ENCODE measurements at places on chromosomes 11 and 22.

DNA sequence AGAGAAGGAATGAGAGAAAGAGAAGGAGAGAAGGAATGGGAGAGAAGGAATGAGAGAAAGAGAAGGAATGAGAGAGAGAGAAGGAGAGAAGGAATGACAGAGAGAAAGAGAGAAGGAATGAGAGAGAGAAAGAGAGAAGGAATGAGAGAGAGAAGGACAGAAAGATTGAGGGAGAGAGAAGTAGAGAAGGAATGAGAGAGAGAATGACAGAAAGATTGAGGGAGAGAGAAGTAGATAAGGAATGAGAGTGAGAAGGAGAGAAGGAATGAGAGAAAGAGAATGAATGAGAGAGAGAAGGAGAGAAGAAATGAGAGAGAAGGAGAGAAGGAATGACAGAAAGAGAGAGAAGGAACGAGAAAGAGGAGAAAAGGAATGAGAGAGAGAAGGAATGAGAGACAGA lies 34.1 kb upstream of the APOL5 start:
- DNase-seq = no peak

GRCh38 chr11:48024635-48025071 lies 44.3 kb downstream of the PTPRJ start:
- DNase-seq = no peak

GRCh38 chr22:41181349-41182241 lies 23.5 kb upstream of the L3MBTL2 start:
- peak; percentile 47 for DNase-seq

- DNase-seq = no peak
Measured at GRCh38 chr11:49213026-49213560, 4.7 kb upstream of the FOLH1 start.

DNA sequence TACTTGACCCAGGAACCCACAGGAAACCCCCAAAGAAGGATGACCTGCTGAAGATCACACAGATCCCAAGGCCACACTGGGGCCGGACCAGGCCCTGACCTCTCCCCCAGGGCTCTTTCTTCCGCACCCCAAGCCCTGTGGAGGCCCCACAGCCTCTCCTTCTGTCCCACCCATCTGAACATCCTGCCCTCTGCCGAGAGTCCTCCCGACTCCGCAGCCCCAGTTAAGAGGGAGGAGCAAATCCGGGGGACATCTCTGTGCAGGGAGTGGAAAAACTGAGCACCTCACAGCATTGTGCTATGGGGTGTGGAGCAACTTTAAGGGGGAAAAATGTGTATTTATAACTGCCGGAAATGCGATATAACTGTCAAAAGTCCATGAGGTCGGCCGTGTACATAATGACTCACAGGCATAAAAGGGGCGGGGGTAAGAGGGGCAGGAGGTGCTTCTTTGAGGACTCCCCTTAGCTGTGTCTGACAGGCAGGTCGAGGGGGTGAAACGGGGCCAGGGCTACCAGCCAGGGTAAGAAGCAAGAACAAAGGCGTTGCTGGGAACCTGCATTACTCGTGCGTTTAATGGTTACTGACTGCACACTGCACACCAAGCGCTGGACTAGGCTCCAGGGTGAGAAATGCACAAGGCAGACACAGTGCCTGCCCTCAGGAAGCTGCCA lies 57.2 kb downstream of the WNT11 start:
- DNase-seq = no peak

DNA sequence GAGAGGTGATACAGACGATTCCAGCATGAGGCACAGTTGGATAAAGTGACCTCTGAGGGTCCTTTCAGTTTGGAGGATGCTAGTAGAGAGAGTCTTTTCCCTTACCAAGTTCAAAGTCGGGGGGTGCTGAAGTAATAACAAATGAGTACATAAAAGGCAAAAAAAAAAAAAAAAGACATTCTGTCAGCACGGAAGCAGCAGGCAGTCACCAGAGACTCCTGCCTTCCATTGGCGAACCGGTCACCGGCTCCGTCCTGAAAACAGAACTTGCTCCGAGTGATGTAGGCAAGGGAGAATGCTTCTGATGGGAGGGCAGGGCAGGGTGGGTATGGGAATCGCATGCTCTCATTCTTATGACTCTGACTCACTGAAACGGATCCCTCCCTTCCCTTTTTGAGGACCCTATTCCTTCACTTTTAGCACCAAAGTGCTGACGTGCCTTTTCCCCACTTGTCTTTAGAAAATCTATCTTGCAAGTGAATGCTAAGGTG lies 65.9 kb downstream of the PRR5L start:
- DNase-seq = no peak

DNA sequence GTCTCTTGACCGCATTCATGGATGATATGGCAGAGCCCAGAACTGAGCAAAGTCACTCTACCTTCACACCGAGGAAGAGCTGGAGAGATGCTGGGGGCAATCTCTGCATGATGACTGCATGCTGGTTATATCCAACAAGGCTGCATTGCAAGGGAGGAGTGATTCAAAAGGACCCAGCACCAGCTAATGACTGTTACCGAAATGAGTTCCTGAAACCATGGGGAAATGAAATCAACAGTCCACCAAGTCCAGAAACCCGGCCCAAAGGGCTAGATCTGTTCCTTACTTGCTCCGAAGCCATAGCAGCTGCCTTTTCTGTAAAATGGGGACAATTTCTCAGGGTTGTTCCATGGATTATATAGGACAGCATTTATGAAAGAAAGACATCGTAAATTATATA lies 1.2 kb upstream of the SMIM35 start:
- no peak for DNase-seq

GRCh38 chr22:46348099-46348695 lies 12.7 kb downstream of the TRMU start:
- DNase-seq = no peak

DNA sequence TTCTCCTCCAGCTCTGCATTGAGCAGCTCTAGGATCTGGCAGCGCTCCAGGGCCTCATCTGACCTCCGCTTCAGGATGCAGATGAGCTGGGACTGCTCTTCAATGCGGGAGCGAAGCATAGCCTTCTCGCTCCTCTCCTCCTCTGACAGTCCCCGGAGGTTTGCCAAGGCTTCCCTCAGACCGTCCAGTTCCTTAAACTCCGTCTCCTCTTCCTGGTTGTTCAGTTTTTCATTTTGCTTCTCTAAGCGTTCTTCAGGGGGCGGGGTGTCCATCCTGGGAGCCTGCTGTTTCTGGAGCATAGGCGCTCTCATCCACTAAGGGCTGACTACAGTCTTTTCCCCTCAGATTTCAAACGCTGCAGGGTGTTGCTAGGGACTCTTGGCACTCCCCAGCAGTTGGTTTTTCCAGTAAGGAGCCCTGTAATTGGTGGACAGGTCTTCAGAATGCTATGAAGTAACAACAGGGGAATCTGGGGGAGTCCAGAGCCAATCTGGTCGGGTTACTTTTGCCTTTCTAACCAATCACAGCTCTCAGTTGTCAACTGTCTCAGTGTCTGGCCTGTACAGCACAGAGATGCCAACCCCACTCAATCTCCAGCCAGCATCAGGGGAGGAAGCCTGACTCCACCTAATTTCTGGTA lies at the start of gene CCDC89:
CCDC89 (minus strand) TSS at position 376 of the 640 bp plus-strand sequence; CDS start at position 311, 65 bp downstream.
- peak; percentile 76 for DNase-seq

DNA sequence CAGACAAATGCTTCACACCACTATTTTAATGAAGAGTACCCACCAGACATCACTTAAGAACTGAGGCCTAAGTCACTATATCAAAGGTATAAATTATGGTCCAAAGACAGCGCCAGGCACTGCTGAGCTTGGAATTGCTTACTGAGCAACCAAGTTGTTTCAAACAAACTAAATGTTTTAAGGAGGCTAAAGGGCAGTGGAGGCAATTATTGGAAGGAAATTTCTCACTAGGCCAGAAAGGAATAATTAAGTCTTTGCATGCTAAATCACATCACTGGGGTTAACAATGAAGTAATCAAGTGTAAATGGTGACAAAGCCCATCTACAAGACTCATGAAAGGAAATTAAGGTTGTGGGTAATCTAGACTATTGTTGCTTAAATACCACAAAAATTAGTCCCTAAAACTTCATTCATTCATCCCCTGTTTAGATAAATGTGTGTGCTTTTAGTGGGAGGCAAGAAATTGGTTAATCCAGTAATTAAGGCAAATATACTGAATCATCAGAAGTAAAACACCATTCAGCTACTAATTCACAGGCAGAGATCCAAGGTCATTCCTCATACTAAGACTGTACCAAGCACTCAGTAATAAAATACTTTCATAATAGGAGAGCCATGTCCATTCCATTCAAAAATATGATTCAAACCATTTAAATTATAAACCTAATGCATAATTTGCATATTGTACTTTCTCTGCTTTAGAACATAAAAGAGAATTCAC lies 21.2 kb downstream of the LGR4 start:
- DNase-seq = no peak

DNA sequence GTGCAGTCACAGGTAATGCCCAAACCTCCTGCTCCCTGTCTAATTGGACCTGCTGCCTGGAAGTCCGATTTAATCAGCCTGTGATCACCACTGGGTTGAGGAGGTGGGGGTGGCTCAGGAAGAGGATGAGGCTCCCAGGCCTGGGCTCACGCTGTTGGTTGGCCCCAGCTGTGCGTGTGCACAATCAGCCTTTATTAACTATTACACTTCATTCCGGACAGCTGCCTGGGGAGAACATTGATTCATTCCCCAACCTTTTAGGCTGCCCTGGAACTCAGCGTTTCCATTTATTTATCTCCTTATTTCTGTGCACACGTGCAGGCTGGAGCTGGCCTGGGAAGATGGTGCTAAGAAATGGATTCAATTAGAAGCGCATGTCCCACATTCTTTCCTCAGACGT lies 123.4 kb downstream of the DSCAML1 start:
- no peak for DNase-seq

DNA sequence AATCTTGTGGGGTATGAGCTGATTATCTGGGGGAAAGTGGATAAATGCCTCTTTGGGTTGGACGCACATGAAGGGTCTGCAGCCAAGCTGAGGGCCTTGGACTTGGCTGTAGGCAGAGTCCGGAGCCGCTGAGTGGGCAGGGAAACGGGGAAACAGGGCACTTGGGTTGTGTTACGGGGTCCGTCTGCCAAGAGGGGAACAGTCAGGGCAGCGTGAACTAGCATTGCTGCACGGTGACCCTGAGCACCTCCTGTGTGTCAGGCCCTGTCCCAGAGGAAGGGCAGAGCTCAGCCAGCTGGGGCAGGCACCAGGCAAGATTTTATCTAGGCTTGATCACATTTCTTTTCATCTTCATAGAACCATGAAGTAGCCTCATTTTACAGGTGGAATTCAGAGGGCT lies 11.9 kb downstream of the FAM83F start:
- DNase-seq = no peak

- DNase-seq = no peak
Measured at GRCh38 chr11:133597236-133597635, 64.9 kb upstream of the OPCML start.

DNA sequence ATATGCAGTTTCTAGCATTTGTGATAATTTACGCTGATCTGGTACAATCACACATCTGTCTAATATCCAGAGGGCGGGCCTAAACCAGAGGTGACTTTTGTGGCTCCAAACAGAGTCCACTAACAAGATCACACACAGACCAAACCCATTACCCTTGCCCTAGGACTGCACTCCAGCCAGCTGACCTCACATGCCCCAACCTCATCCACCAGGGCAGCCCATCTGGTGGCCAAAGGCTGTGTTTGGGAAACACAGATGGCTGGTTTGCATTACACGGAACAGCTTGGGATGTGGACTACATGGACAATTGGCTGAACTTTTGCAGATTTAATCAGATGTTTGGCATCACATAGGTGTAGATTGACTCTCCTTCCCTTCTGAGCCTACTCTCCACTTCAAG lies 228.2 kb downstream of the GRIK4 start:
- DNase-seq = no peak

DNA sequence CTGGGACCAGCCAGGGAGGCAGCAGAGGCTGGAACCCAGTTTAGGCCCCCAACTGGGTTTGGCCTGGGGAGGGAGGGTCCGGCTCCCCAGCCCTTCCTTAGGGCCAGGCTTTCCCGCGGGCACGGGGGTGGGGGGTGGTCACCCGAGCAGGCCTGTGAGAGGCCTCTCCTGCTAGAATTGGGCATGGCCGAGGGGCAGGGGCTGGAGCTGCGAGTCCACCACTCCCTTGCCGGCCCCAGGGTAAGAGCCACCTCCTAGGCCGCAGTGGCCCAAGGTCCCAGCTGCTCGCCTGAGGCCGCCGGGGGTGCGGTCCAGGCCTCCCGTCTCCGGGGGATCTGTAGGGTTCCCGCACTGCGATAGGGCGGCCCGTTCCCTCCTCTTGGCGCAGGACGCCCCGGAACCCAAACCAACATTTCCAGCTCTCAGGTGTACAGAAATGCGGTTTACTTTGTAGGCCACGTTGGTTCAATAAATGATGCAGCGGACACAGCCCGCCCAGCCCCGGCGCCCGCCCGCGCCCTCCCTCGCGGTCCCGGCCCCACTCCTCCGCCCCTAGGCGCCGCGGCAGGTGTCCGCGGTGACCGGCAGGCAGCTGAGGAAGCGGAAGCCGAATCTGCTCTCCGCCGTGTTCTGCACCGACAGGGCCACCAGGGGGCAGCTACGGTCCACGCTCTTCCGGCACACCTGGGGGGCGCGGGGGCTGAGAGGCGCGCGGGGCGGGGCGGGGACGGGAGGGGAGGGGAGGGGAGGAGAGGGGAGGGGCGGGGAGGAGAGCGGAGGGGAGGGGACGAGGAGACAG lies 5.9 kb downstream of the LMNTD2 start:
- DNase-seq = peak; percentile 94

DNA sequence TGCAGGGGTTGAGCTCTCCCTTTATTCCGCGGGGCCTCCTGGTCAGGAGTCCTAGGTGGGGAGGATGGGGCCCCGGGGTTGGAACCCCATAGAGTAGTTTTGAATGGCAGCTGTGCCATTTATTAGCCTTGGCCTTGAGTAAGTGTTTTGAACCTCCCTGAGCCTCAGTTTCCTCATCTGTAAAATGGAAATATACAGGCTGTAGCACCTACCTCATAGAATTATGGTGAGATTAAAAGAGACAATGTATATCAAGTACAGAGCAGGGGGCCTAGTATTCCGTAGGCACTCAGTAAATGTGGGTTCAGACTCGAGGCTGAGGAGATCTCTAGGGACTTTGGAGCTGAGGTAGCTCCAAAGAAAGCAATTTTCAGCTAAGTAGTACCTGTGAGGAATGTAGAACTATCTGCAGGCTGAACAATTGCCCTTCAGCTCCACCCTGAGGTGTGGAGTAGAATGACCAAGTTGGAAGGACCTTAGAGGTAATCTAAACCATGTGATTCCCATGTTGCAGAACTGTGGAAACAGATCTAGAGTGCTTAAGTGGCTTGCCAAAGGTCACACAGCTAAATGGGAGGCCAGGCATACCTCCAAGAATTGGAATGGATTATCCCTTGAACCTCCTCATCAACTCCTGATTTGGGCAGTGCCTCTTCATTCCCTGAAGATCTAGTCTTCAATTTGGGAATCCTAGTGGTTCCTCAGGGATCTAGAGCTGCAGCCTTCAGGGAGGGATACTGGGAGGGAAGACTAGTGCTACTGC lies 682 bp downstream of the PGAP2 start:
- peak; percentile 86 for DNase-seq

Measured in Karpas-422 (cell line).